Activated CD4-positive, alpha-beta T cell treated with anti-CD3 and anti-CD28 coated beads, Interleukin-2, amount 50 U/mL, for 24 hours (primary cell): ENCODE measurements at places on chromosomes 16 and 17.

DNA sequence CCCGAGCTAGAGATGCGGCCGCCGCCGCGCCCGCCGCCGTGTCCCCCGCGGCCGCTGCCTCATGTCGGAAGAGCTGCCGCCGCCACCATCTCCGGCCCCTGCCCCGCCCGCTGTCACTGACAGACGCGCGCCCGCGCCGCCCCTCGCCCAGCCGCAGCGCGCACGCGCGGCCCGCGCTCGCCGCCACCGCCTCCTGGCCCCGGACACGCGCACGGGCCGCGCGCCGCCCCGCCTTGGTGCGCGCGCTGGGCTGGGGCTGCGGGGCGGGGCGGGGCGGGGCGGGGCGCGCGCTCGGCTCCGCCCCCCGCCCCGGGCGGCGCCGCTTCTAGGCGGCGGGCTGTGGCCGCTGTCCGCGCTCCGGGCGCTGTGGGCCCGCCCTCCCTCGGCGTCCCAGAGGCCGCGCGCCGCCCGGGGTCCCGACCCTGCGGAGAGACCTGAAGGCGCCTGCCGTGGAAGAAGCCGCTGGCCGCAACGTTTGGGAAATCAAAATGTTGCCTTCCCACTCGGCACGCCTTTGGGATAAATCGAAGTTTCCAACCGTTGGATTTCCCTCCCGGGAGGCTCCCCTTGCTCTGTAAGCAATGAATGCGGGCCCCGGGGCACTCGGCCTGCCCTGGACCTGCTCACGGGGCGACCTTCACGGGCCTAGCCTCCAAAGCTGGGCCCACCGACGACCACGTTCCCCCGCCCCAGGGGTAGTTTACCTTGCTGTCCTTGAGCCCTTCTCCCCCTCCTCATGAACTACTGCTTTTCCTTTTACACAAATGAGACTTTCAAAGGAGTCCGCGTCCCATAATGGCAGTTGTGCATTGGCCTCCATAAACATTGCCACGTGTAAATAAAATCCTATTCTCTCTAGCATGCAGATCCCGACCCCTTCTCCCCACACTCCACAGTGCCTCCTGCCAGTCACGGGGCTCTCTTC lies at the start of gene ADCY9:
Gene ADCY9 (minus strand): TSS at position 118 of the 925 bp plus-strand sequence. CDS start 1,000 bp downstream, outside the sequence.
- DNase-seq: peak; percentile 47

DNA sequence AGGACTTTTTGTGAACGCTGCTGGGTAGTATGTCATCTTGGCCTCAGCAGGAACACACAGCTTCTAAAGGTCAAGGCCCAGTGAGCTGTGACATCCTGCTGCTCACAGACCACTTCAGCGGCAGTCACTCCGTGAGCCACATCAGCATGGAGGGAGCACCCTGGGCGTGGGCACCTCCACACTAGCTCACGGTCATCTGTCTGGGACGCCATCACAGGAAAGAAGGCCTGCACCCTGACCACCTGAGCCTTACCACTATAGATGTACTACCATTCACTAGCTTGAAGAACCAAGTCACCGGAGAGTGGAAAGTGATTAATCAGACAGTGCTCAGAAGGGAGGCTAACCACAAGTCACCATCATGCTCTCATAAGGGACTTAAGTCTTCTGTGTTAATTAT lies 3.3 kb downstream of the AXIN1 start:
- no peak for DNase-seq

DNA sequence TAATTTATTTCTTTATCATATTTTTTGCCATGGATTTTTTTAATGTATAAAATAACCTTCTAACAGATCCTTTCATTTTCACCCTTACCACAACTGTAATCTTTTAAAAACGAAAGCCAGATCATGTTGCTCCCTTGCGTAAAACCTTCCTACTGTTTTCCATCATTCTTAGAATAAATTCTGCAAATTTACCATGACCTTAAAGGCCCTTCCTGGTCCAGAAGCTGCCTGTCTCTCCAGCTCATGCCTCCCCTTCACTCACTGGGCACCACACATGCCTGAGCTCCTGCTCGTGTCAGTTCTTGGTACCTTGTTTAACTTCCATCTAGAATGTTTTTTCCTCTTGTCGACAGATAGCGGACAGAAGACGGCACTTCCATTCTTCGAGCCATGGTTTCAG lies 245.0 kb upstream of the CDH5 start:
- DNase-seq: no peak

DNA sequence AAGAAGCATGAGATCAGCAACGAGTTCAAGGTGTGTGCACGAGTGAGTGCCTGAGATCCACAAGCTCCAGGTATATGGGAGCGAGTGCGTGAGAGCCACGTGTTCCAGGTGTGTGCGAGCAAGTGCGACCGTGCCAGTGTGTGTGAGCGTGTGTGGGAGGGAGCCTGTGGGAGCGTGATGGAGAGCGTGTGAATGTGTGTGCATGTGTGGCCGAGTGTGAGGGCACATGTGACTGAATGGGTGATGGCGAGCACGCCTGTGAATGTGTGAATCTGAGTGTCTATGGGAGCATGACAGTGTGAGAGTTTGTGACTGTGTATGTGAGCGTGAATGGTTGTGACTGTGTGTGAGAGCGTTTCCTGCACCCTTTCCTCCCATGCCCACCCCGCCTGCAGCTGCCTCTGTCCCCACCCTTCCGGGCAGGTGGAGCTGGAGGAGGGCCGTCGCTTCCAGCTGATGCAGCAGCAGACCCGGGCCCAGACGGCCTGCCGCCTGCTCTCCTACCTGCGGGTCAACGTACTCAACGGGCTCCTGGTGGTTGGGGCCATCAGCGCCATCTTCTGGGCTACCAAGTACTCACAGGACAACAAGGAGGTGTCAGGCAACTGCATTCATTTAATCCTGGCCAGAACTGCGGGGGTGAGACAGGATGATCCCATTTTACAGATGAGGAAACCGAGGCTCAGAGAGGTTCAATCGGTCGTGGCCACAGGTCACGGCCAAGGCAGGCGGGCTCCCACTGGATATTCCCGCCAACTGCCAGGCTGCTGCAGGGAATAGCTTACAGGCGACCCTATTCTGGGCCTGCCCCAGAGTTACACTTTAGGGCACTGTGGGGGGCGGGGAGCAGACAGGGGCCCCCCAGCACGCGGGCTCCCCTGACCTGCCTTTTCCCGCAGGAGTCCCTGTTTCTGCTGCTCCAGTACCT lies 3.7 kb downstream of the TMC8 start:
- DNase-seq: no peak

DNA sequence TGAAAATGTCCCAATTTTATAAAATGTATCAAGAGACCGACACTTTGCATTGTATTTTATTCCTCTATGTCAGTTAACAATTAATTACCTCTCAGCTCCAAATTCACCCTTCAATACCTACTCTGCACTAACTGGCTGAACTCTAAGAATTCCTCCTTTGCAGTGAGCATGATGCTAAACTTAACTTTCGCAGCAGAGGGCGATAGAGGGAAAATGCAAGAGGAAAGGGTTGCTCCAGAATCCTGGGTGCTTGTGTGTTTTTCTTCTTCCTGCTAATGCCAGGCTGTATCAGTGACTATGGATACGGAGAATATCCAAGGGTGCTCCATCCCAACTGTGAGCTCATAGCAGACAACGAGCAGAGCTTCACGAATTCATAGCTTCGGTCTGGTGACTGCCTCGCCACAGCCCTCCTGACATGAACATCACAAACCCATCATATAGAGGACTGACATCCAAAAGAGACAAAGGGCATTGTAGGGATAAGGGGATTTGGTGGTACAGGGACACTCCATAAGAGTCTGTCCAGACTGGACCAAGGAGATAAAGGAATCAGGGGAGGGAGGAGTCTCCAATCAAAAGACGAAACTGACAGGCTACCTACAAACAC lies 172.9 kb downstream of the STX8 start:
- DNase-seq: no peak
